ENCODE measurements at places on chromosomes 16 and 17.
A peak's percentile ranks its signal among the peaks of the same experiment; 100 is the strongest.

- no peak for DNase-seq
Measured at GRCh38 chr17:46158323-46159296, 34.6 kb downstream of the KANSL1 start.

- peak; percentile 78 for DNase-seq
Measured at GRCh38 chr17:82775001-82775823, 23.3 kb downstream of the TBCD start.

DNA sequence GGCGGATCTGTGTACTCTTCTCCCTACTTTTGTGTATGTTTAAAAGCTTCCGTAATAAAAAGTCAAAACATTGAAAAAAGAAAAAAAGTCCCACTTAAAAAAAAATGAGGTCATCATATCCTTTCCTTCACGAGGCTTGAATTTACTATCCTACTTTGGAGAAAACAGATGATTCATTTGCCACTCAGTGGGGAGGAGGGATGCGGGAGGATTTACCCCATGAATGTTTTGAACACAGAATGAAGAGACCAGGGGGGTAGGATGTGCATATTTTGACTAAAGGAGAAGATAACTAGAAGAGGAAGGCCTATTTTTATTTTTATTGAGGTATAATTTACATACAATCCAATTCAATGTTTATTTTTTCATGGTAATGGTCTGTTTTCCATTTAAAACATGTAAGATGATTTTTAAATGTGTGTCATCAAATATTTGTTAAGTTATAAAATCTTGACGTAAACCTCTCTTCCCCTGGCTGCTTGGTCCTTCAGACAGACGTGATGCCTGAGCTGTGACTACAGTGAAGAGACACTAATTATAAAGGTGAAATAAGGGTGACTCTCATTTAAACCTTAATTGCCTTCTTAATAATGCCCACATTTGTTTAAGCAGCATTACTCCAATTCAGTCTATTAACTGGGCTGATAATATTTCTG is 135.4 kb upstream of the AXIN2 start:
- no peak for DNase-seq

GRCh38 chr16:8943966-8944759 is 19.5 kb downstream of the USP7 start:
- no peak for DNase-seq

- no peak for DNase-seq
Measured at GRCh38 chr17:76884995-76885893, 17.0 kb downstream of the MGAT5B start.

DNA sequence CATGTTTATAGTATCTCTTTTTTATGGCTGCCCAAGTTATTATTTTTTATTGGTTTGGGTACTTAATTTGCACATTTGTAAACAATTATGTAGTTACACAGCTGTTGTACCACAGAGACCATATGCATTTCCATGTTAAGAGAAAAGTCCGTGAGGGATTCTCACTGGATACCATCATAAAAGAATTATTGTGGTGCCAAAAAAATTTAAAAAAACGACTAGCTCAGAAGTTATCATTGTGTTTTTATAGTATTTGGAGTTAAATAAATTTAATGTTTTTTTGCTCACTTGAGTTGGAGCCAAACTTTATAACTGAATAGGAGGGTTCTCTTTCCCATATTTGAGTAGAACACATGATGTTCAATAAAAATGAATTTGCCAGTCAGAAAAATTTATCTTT is 618.7 kb downstream of the WWOX start:
- DNase-seq, result no peak

DNA sequence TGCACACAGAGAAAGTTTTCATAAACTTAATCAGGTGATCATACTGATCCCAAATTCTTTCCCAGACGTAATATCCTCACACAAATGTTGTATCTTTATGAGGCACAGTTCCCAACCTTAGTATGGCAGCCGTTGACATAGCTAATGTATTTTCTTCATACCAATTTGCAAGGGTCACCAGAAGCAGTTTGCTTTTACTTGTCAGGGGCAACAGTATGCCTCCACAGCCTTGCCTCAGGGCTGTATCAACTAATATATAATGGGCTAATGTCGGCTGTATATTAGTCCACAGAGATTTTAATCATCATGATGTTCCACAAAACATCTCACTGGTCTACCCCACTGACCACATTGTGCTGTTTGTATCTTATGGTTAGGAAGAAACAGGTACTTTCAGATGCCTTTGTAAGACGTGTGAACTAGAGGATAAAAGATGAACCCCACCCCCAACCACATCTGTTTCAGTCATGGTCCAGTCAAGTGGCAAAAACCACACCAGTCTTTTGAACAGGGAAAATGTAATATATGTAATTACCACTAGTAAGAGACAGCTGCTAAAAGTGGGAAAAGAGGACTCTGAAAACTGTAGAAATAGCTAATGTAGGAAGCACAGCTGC is 55.2 kb downstream of the GAN start:
- DNase-seq, result no peak

DNA sequence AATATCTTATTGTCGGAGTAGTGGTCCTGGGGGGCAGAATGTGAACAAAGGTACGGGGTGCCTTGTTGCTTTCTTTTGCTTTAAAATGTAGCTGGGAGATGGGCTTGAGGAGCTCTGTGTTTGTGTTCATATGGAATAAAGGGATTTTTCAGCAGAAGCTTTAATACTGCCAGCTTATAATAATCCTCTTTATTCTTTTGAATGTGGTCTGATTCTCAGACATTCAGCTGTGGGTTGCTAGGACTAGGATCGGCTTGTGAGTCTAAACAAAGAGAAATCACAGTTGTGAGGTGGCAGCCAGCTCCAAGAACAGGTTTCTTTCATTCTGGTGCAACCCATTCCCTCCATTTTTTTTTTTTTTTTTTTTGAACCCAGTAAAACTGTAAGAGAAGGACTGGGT is 7.2 kb downstream of the MRPL58 start:
- DNase-seq, result no peak

GRCh38 chr16:580141-580945 is 9.5 kb upstream of the RAB40C start:
- no peak for DNase-seq

- no peak for DNase-seq
Measured at GRCh38 chr16:82814059-82814458, 187.3 kb downstream of the CDH13 start.

DNA sequence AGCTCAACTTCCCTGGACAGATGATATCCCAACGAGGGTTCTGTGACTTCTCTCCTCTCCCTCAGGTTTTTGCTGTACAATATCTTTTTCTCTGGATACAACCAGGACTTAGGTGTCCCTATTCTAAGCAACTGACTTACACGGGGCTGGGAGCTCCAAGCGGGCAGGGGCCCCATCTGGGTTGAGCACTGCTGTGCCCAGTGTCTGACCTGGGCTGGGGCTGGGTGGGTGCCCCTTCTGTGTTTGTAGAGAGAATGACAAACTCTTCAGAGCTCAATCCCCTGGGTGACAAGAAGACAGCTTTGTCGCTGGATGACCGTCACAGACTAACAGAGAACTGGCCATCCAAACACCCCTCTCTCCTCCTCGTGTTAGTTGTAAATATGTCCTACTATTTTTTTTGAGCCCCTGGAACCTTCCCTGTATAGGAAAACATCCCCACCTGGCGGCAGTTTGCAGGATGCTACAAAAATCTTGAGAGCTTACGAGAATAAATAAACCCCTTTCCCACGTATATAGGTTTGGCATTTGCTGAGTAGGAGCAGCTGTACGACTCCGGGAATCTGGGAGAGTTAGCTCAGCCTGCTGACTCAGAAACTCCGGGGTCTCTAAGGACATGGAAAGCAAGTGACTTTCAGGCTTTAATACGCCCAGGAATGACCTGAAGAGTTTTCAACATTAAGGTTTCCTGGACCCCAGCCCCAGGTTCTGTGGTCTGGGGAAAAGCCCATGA is 23.7 kb upstream of the RCVRN start:
- DNase-seq, result no peak

GRCh38 chr17:56656701-56657327 is 63.3 kb downstream of the NOG start:
- no peak for DNase-seq

DNA sequence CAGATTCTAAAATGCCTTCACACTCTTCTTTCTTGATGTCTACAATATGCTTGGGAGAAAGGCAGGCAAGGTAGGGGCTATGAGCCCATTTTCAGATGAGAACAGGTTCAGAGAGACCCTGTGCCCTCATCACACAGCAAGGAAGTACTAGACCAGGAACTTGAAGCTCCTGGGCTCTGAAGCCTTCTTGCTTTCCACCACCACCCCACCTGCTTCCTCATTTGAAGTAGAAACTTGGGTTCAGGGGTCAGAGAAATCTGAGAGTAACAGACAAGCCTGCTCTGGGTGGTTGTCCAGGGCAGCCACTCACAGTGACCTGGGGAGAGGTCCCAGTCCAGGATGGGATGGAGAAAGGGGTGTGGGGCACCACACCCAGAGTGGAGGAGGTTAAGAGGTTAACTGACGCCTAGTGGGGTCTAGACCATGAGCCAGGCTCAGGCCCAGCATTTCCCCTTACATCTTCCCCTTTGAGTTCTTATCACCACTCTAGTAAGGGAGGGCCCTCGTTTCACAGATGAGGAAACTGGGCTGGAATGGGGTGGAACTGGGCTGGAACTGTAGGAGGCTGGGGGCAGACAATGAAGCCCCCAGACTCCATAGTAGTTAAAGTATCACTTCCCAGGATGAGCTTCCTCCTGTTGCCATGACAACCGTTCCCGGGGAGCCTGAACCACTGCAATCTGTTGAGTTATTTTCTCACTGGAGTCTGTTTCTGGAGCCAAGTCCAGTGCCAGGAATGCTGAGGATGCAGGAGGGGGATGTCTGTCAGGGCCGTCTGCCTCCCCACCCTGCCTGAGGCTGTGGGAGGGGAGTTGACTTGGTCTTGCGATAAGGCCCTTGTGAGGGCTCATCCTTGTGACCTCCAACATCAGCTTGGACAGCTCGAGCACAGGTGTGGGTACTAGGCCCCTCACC is 16.2 kb upstream of the PHF12 start:
- no peak for DNase-seq

- DNase-seq, result no peak
Measured at GRCh38 chr16:70681382-70682238, 4.2 kb downstream of the MTSS2 start.

- no peak for DNase-seq
Measured at GRCh38 chr17:56480501-56480900, 113.0 kb upstream of the NOG start.

GRCh38 chr16:14301169-14302030 is 230.3 kb downstream of the MRTFB start:
- DNase-seq, result no peak

DNA sequence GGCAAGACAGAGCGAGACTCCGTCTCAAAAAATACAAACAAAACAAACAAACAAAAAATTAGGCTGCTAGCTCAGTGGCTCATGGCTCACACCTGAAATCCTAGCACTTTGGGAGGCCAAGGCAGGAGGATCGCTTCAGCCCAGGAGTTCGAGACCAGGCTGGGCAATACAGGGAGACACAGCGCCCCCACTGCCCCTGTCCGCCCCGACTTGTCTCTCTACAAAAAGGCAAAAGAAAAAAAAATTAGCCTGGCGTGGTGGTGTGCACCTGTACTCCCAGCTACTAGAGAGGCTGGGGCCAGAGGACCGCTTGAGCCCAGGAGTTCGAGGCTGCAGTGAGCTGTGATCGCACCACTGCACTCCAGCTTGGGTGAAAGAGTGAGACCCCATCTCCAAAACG is 531 bp upstream of the CDH1 start:
- no peak for DNase-seq

- DNase-seq, result peak; percentile 51
Measured at GRCh38 chr16:2860826-2861567, 3.0 kb upstream of the PRSS22 start.

GRCh38 chr16:12763517-12763916 is 40.2 kb downstream of the CPPED1 start:
- DNase-seq, result no peak

GRCh38 chr17:30132615-30133014 is 16.0 kb downstream of the NSRP1 start:
- DNase-seq, result no peak

All from activated CD8-positive, alpha-beta memory T cell treated with anti-CD3 and anti-CD28 coated beads, Interleukin-2, amount 50 U/mL, for 48 hours (primary cell).